CD4-positive, alpha-beta T cell (primary cell): ENCODE measurements at places on chromosomes 3 and 15.

- DNase-seq = no peak
Observed at GRCh38 chr15:78976691-78977090, 31.8 kb upstream of the CTSH start.

- peak; percentile 20 for DNase-seq
Observed at GRCh38 chr3:149291178-149291577, 42.3 kb downstream of the TM4SF18 start.

DNA sequence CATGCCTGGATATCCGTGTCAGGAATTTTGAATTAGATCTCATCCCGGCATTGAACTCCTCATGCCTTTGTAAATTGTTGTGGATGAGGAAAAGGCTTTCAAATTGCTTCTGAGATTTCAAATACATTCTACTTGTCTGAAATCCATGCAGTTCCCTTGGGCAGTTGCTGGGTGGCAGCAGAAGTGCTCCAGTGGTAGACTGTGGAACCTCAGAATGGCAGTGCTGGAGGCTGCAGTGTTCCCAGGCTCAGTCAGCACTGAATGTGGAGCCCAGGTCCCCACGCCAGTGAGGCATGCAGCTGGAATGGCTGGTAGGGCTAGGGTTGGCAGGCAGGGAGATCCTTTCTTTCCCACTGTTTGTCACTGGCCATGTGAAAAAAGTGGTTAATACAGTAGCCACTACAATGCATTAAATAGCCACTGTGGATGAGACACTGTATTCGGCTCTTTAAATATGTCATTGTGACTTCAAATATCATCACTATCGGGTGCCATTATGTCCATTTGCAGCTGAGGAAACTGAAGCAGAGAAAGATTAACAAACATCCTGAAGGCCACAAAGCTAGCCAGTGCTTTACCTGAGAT lies 98.6 kb downstream of the TPRG1 start:
- peak; percentile 6 for DNase-seq

GRCh38 chr3:99875581-99875928 lies 57.9 kb downstream of the CMSS1 start:
- DNase-seq = peak; percentile 22

DNA sequence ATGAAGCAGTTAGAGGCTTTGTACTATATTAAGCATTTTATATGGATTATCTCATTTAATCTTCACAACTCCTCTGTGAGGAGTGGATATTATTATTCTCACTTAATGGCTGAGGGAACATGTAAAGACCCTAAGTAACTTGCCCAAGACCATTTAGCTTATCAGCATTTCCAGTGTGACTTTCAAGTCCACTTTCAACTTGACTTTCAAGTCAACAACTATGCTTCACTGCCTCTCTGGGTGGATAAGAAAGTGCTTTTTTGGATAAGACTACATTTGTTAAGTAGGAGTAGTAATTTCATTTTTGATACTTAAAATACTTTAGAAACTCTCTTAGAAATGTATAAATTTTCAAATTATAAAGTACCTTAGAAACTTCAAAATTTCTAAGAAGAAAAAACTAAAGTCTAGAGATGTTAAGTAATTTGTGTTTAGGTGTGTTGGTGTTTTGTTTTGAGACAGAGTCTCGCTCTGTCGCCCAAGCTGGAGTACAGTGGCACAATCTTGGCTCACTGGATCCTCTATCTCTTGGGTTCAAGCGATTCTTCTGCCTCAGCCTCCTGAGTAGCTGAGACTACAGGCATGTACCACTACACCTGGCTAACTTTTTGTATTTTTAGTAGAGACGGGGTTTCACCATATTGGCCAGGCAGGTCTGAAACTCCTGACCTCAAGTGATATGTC lies 71.8 kb downstream of the MINDY2 start:
- DNase-seq = no peak

- DNase-seq = peak; percentile 80
Observed at GRCh38 chr3:150384296-150385212, 23.5 kb upstream of the TSC22D2 start.

- DNase-seq = no peak
Observed at GRCh38 chr3:48845170-48845569, 2.5 kb downstream of the PRKAR2A start.

DNA sequence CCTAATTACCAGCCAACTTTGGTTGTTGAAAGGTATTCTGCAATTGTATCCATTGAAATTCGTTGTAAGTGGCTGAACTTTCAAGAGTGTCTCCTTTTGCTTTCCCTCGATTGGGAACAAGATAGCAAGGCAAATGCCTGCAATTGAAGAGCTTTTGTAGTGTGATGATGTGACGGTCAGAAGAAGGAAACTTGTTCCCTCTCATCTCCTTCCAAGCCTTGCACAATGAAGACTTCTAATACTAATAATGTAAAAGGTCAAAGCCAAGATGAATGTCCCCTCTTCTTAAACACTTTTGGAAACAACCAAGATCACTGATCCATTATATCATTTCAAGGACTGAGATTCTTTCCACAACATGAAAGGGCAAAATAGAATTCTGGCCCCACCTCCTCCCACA lies 101.9 kb upstream of the LMCD1 start:
- no peak for DNase-seq

DNA sequence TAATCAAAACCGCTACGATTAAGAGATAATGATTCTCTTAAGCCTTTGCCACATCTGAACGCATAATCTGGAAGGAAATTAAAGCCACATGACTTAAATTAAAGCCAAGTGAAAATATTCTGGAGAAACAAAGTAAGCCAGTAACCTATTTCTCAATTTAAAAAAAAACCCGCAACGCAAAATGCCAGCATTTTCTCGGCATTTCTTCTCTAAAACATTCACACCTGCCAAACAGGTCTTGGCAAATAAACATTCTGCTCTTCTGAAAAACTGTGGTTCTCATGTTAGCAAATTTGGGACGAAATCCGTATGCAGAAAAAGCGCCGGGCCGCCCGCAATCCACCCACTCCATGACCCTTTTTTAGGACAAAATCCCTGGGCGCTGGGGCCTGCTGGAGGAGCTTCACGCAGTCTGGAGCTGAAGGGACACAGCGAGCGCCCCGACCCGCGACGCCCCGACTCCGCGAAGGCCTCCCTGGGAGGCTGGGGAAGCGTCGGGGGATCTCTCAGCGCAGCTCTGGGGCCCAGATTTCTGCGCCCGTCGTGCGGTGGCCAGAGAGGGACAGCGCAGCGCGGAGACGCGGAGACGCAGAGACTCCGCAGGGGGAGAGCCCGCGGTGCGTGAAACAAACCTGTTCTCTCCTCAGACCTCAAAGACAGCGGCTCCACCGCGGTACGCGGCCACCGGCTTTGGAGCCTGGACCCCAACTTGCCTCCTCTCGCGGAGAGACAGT lies 471 bp downstream of the NKIRAS1 start:
- no peak for DNase-seq

- no peak for DNase-seq
Observed at GRCh38 chr3:128572644-128573105, 77.9 kb downstream of the RPN1 start.

DNA sequence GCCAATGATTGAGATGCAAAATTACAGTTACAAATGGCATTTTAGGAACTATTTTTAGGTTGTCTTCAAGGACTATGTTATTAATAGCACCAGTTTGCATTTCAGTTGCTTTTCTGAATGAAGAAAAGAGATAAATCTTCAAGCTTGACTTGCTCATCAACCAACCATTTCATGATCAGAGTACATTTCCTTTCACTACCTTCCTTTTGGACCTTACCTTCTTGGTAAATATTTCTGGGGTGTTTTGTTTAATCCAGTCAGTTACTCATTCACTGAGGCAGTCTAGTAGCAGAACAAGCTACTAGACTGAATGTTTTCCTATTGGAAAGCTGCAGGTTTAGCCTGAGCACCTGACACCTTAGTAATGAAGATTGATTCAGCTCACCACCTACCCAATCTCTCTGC lies 8.2 kb downstream of the SLC27A2 start:
- no peak for DNase-seq

- no peak for DNase-seq
Observed at GRCh38 chr3:1442271-1442670, 349.4 kb downstream of the CNTN6 start.

DNA sequence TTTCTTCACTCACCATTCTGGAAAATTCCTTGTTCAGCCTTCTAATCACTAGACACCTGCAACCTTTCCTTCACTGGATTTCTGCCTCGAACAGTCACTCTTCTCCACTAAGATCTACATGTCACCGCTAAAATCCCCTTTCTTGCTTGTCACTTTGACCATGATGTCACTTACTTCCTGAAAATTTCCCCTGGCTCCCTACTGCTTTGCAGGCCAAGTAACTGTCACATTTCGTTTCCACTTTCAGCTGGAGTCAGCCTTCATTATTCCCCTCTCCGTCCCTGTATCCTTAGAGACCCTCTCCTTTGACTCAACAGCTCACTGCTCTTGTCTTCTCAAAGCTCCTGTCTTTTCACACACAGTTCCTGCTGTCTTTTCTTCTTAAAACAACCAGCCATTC lies 15.9 kb downstream of the CHL1 start:
- DNase-seq = no peak

DNA sequence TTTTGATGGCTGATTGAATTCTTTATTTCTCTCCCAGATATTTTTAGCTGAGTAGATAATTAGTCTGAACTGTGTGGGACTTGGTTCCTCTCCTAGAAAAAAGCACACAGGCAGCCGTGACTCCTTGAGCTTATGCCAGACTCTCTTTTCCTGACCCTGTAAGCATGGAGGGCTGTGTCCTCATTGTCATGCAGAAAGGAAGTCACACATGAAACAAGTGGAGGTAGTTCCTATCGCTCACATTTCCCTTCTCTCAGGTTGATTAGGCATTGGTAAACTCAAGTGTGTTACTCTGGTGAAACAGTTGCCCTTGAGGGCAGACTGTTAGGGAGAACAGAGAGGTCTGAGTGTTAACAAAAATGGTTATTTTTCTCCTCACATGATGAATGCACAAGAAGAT lies 6.3 kb upstream of the RTP4 start:
- DNase-seq = no peak

GRCh38 chr3:156674911-156675829 lies 780 bp downstream of the TIPARP start:
- peak; percentile 33 for DNase-seq

DNA sequence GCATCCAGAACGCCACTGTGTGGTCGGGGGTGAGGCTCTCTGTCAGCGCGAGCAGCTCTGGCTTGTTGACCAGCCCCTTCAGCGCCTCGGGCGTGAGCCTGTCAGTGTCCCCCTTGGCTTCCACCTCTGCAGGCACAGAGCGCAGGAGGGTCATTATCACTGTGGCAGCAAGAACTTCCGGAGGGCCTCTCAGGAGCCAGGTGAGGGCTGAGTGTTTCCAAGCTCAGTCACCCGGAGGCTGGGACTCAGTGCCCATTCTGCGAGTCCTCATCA lies 9.0 kb downstream of the ARPIN start:
- no peak for DNase-seq

DNA sequence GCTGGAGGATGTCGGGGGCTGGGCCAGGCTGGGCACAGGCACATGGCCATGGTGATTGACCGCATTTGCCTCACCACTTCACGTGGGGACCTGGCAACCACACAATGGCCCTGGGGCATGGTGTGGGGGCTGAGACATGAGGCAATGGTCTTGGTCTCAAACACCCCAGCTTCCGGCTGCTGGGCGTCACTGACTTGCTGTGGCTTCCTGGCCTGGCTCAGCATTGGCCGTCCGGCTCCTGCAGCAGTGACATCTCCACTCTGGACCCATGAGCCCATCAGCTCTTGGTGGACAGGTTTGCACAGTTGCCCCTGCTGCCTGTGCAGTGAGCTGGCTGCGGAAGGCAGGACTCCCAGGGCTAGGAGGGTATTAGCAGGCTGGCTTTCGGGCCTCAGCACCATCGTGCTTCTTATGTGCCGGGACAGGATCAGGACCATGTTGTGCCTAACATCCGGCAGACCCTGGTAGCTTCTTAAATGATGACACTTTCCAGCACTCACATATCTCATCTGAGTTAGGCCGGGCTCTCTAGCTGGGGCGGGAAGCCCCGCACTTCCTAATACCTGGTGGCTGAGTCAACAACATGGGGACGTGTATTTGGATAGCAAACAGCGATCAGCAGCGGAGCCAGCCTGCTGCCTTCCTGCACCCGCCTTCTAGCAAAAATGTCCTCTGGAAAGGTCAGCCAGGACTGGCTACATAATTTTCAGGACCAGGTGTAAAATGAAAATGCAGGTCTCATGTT lies 34.1 kb downstream of the ZNF710 start:
- peak; percentile 55 for DNase-seq

DNA sequence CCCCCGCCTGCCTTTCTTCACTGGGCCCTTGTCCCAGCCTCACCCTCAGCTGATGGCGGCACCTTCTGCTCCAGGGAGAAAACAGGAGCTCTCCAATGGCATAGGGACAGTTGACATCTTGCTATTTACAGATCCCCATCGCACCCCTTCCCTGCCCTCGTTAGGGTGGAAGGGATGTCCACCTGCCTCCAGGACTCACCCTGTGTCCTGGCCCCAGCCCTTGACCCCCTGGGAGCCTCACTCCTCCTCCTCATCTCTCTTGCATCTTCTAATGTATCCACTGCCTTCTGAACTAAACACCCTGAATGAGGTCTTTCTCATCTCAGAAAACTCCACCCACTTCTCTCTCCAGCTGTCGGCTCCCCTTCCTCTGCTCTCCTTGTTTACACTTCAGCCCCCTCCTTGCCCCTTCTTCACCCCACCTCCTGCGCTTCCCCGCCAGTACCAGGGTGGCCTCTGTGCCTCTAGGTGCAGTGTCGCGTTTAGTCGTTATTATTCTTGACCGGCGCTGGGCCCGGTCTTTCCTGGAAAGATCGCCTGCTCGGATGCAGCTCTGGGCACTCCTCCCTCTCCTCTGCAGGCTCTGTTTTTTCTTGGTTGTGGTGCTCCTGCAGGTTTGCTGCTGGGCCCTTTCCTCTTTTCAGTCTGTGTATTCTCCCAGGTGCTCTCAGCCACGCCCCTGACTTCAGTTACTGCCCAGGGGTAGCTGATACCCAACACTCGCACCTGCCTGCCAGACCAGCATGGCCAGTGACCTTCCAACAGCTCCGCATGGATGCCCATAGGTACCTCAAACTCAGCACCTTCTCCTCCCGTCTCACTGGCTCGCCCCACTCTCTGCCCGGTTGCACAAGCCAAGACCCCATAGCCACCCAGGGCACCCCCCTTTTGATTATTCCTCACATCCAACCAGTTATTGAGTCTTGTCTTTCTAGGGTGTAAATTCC lies 42.9 kb downstream of the PML start:
- DNase-seq = no peak

GRCh38 chr15:28093752-28094535 lies 5.2 kb downstream of the OCA2 start:
- no peak for DNase-seq

DNA sequence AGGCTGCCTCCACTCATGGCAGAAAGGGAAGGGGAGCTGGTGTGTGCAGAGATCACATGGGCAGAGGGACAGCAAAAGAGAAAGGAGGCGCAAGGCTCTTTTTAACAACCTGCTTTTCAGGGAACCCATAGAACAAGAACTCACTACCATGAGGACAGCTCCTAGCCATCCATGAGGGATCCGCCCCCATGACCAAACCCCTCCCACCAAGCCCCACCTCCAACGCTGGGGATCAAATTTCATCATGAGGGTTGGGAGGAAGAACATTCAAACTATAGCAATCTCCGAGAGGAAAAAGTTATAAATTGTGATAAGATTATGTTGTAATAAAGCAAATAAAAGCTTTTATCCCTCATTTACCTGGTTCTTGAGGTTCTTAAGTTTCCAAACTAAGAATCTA lies 84.7 kb upstream of the LMCD1 start:
- DNase-seq = no peak
